ENCODE measurements at places on chromosomes 1 and 21.

DNA sequence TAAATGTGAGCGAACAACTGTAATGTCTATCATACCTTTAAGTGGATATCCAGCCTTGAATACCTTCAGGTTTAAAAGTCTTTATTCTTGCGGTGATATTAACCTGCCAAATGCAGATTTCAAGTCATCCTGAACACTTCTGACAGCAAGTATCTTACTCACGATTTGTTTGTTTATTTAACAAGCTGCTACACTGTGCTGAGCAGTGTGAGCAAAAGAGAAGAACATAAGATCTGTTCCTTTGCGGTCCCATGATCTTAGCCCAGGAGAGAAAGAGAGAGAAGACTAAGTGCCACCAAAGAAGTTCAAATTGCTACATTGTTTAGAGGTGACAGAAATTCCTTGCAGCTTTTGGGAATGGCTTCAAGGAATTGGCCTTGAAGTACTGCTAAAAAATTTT, 9.5 kb upstream of the IL24 start:
- no peak overlapping the region for H3K4me3 ChIP-seq
- peaks cover 31% of the 10 kb centered on the region for H3K27me3 ChIP-seq
- H3K27ac ChIP-seq, result no peak overlapping the region
- no peak for DNase-seq
- peaks cover 35% of the 10 kb centered on the region for H3K4me1 ChIP-seq
- H3K36me3 ChIP-seq, result peaks cover 4% of the 10 kb centered on the region

DNA sequence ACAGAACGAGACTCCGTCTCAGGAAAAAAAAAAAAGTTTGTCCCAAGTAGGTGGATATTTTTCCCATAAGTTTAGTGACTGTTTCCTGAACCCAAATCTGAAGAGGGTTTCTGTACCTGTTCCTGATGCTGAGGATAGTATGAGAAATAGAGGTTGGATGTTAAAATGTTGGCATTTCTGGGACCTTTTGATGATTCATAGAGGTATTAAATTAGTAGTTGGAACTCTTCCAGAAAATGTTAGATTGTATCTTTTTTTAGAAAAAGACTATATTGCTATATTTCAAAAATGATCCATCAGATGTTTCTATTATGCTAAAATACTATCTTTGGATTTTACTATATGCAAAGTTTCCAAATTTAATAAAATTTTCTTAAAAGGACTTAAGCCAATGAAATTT, 2.9 kb upstream of the CENPL start:
- no peak overlapping the region for H3K4me3 ChIP-seq
- H3K27me3 ChIP-seq, result no peaks in the 10 kb centered on the region
- H3K4me1 ChIP-seq, result peaks cover 43% of the 10 kb centered on the region
- H3K27ac ChIP-seq, result no peak overlapping the region

- peaks cover 50% of the 10 kb centered on the region for H3K27me3 ChIP-seq
- H3K4me3 ChIP-seq, result no peak overlapping the region
- no peak overlapping the region for H3K27ac ChIP-seq
- no peaks in the 10 kb centered on the region for H3K4me1 ChIP-seq
Measured at GRCh38 chr21:45032977-45033710, 41.2 kb upstream of the ADARB1 start.

DNA sequence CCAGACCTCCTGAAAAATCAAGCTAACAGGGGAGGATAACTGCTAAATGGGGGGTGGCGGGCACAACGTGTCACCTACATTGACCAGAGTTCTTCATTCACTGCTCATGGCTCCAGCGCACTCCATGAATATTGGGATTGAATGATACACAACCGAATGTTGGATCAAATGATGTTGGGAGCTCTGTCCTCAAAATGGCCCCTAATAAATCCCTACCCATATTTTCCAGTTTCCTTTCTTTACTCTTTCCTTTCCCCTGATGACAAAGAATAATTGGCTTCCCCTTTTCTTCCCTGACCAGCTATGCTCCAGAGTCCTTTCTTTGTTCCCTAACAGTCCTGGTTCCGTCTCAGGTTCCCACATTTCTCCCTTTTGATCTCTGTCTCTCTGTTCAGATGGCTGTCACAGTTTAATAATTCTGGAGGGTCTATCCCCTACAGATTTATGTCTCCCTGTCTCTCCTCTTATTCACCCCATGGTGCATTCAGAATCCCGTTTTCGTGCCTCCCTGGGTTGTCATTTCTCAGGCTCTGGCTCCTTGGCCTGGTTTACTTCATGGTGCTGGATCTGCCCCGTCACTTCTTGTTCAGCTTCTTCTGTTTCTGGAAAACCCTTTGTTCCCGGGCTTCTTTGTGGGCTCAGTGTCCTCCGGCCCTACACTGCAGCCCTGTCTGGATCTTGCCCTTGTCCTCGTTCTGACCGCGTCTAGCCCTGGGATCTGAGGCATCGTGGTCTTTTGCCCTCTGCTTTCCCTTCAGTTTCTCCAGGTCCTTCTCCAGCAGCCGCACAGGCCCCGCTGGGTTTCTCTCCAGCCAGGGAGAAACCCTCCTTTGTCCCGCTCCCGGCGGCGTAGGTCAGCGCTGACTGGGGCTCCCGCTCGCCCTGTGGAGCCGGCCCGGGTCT, 78.3 kb downstream of the NDUFS5 start:
- peaks cover 33% of the 10 kb centered on the region for H3K4me1 ChIP-seq
- no peak for DNase-seq
- no peaks in the 10 kb centered on the region for H3K36me3 ChIP-seq
- no peak overlapping the region for H3K27ac ChIP-seq
- H3K27me3 ChIP-seq, result peaks cover 32% of the 10 kb centered on the region
- peak overlapping the region; percentile 55 for H3K4me3 ChIP-seq

DNA sequence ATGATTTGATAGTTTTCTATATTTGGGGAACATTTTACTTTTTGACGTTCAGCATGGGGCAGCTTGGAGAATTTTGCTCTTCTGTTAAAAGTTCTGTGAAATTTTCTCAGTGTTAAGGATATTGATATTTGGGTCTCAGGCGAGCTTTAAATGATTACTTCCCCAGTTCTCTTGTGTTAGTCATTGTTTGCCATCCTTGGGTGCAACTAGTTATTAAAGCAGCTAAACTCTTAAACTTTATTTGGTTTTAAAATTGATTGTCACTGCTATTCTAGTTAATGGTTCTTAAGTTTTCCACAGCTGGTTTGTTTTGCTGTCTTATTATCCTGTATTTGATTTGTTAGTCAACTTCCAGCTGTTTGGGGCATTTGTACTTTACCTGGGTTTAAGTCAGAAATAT, 9.0 kb downstream of the COG2 start:
- peaks cover 2% of the 10 kb centered on the region for H3K4me1 ChIP-seq
- no peaks in the 10 kb centered on the region for H3K27me3 ChIP-seq
- peaks cover 3% of the 10 kb centered on the region for H3K36me3 ChIP-seq
- H3K4me3 ChIP-seq, result no peak overlapping the region
- DNase-seq, result no peak
- H3K27ac ChIP-seq, result no peak overlapping the region

- H3K27me3 ChIP-seq, result peaks cover 19% of the 10 kb centered on the region
- H3K4me3 ChIP-seq, result no peak overlapping the region
- H3K4me1 ChIP-seq, result no peaks in the 10 kb centered on the region
- DNase-seq, result no peak
- H3K27ac ChIP-seq, result no peak overlapping the region
Measured at GRCh38 chr1:94119796-94120569, 965 bp downstream of the ABCA4 start.

- H3K4me3 ChIP-seq, result no peak overlapping the region
- no peaks in the 10 kb centered on the region for H3K27me3 ChIP-seq
- H3K36me3 ChIP-seq, result no peaks in the 10 kb centered on the region
- no peak overlapping the region for H3K27ac ChIP-seq
- H3K4me1 ChIP-seq, result no peaks in the 10 kb centered on the region
Measured at GRCh38 chr1:175818929-175819328, 75.5 kb upstream of the TNR start.

- no peaks in the 10 kb centered on the region for H3K36me3 ChIP-seq
- DNase-seq, result no peak
- H3K4me1 ChIP-seq, result peaks cover 19% of the 10 kb centered on the region
- H3K27me3 ChIP-seq, result peaks cover 88% of the 10 kb centered on the region
- no peak overlapping the region for H3K27ac ChIP-seq
Measured at GRCh38 chr1:208233546-208233945, 10.6 kb downstream of the PLXNA2 start.

GRCh38 chr1:231094421-231094820, 54.4 kb upstream of the FAM89A start:
- no peak for DNase-seq
- no peak overlapping the region for H3K4me3 ChIP-seq
- H3K4me1 ChIP-seq, result no peaks in the 10 kb centered on the region
- no peak overlapping the region for H3K27ac ChIP-seq

GRCh38 chr1:117681093-117681900, 75.4 kb downstream of the TENT5C start:
- no peak overlapping the region for H3K4me3 ChIP-seq
- no peak for DNase-seq
- no peak overlapping the region for H3K27ac ChIP-seq
- H3K4me1 ChIP-seq, result peaks cover 5% of the 10 kb centered on the region
- H3K36me3 ChIP-seq, result no peaks in the 10 kb centered on the region

GRCh38 chr21:44916965-44917364, 3.7 kb downstream of the ITGB2 start:
- peak overlapping the region; percentile 92 for H3K4me3 ChIP-seq
- no peaks in the 10 kb centered on the region for H3K27me3 ChIP-seq
- H3K4me1 ChIP-seq, result peaks cover 73% of the 10 kb centered on the region
- peak overlapping the region; percentile 79 for H3K27ac ChIP-seq
- DNase-seq, result no peak
- peaks cover 51% of the 10 kb centered on the region for H3K36me3 ChIP-seq

- H3K36me3 ChIP-seq, result no peaks in the 10 kb centered on the region
- H3K4me3 ChIP-seq, result no peak overlapping the region
- no peak for DNase-seq
Measured at GRCh38 chr1:102550729-102551384, 554.1 kb upstream of the OLFM3 start.

DNA sequence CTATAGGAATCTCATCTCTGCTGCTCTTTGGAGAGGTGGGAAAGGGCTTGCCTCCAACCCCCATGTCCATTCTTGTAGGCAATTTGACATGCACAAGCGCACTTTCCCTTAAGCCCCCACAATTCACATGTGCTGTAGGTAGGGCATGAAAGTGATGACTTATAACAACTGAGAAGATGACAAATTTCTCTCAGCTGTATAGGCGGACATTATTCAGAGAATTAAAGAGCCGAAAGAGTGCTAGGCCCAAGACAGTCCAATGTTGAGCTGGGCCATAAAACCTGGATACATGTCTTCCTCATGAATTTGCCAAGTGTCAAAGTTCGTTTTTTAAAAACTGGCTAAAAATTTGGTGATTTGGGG, 106.3 kb upstream of the LYPLAL1 start:
- H3K27me3 ChIP-seq, result no peaks in the 10 kb centered on the region
- no peak overlapping the region for H3K27ac ChIP-seq
- no peak for DNase-seq
- H3K36me3 ChIP-seq, result no peaks in the 10 kb centered on the region
- H3K4me1 ChIP-seq, result no peaks in the 10 kb centered on the region
- H3K4me3 ChIP-seq, result no peak overlapping the region

- DNase-seq, result peak; percentile 55
- H3K4me3 ChIP-seq, result peak overlapping the region; percentile 99
- peaks cover 25% of the 10 kb centered on the region for H3K27me3 ChIP-seq
- peaks cover 33% of the 10 kb centered on the region for H3K4me1 ChIP-seq
- peak overlapping the region; percentile 99 for H3K27ac ChIP-seq
Measured at GRCh38 chr1:206686478-206687249, 2.0 kb downstream of the MAPKAPK2 start.

GRCh38 chr1:25109531-25109951, 122.8 kb downstream of the SYF2 start:
- DNase-seq, result peak; percentile 44
- H3K4me1 ChIP-seq, result peaks cover 24% of the 10 kb centered on the region
- H3K4me3 ChIP-seq, result no peak overlapping the region
- peaks cover 59% of the 10 kb centered on the region for H3K27me3 ChIP-seq
- H3K27ac ChIP-seq, result peak overlapping the region; percentile 83

GRCh38 chr1:47362828-47363227, 29.2 kb downstream of the CMPK1 start:
- no peaks in the 10 kb centered on the region for H3K27me3 ChIP-seq
- no peak for DNase-seq
- H3K27ac ChIP-seq, result no peak overlapping the region
- peaks cover 6% of the 10 kb centered on the region for H3K4me1 ChIP-seq
- H3K36me3 ChIP-seq, result peaks cover 1% of the 10 kb centered on the region

- H3K4me3 ChIP-seq, result no peak overlapping the region
- H3K36me3 ChIP-seq, result no peaks in the 10 kb centered on the region
- no peaks in the 10 kb centered on the region for H3K4me1 ChIP-seq
- no peaks in the 10 kb centered on the region for H3K27me3 ChIP-seq
- no peak for DNase-seq
Measured at GRCh38 chr1:199612976-199613774, 414.3 kb upstream of the NR5A2 start.

GRCh38 chr1:15524021-15524282, at the start of gene CASP9:
Gene CASP9 (minus strand): TSS chr1:15524215. CDS start chr1:15524200, 15 bp downstream.
- peaks cover 2% of the 10 kb centered on the region for H3K36me3 ChIP-seq
- H3K4me3 ChIP-seq, result peak within 1 kb of the TSS; percentile 86
- H3K27ac ChIP-seq, result peak within 1 kb of the TSS; percentile 98
- no peak for DNase-seq

DNA sequence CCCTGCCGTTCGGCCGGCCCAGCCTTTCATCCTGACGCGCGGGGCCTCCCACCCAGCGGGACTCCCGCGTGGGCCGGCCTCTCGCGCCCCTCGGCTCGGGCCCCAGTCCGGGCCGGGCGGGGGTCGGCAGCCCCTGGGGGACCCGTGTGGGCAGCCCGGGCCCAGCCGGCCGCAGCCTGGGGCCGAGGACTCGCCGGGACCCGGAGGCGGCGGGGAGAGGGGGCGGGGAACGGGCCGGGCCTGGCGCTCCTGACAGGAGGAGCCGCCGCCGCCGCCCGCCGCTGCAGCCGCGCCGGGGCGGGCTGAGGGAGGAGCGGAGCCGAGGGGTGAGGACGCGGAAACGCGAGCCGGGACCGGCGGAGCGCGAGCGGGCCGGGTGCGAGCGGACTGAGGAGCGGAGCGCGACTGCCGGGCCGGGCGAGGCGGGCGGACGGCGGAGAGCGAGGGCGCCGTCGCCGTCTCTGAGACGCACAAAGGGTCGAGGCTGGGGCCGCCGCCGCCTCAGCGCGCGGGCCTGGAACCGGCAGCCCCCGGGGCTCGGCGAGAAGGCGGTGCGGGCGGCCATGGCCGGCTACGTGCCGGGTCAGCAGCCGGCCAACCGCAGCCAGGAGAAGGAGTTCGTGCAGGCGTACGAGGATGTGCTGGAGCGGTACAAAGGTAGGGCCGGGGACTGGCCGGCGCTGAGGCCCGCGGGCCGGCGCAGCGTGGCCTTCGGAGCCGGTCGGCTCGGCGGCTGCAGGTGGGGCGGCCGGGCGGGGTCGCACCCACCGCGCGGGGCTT, 79.1 kb downstream of the NDUFS5 start:
- peak overlapping the region; percentile 71 for H3K4me3 ChIP-seq
- no peak overlapping the region for H3K27ac ChIP-seq
- H3K4me1 ChIP-seq, result peaks cover 33% of the 10 kb centered on the region
- DNase-seq, result peak; percentile 77

DNA sequence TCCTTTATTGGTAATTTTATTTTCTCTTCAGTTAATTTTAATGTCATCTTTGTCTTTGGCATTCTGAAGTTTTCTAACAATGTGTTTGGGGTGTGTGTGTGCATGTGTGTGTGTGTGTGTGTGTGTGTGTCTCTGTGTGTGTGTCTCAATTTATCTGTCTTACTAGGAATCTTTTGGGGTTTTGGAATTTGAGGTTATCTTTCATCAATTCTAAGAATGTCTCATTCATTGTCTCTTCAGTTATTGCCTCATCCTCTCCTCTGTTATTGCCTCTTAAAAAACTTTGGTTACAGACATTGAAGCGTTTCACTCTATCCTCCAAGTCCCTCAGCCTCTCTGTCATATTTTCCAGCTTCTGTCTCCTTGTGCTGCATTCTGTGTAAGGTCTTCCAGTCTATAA, 18.1 kb upstream of the SAMD13 start:
- DNase-seq, result no peak
- no peaks in the 10 kb centered on the region for H3K4me1 ChIP-seq
- H3K36me3 ChIP-seq, result no peaks in the 10 kb centered on the region
- peaks cover 7% of the 10 kb centered on the region for H3K27me3 ChIP-seq
- no peak overlapping the region for H3K4me3 ChIP-seq

Data from activated naive CD4-positive, alpha-beta T cell treated with anti-CD3 and anti-CD28 coated beads, Interleukin-2, amount 10 ng/mL, durations not matched to agents 7 days and 5 days (primary cell).